ENCODE measurements at places on chromosomes 13 and 19.

GRCh38 chr19:19022380-19022961, 10.8 kb downstream of the SUGP2 start:
- DNase-seq = no peak

GRCh38 chr19:54478677-54479266, 5.7 kb upstream of the CDC42EP5 start:
- no peak for DNase-seq

DNA sequence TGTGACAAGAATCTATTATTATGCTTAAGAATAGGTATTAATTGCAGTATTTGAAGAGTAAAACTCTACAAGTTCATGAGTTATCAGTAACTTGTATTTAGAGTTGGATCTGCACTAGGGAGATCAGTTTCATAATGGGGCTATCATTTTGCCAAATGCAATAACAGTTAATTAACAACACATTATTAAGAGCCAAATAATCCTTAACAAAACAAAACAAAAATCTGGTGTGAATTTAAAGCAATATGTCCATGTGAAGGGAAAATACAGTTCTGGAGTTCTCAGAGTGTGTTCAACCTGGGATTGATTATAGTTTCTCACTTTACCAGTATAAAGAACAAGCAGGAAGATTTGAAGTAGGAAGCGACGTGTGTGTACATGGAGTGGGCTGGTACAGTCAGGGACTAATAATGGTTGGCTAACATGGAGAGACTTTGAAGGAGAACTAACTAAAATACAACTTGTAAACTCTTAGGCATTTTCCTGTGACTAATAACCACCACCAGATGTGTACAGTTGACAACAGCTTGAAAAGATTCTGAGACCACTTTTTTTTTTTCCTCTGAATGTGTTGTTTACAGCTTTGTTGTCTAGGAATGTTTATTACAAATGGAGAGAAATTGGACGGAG, 58.5 kb downstream of the POSTN start:
- no peak for DNase-seq

- DNase-seq = no peak
Observed at GRCh38 chr19:1374250-1374577, 9.5 kb upstream of the NDUFS7 start.

GRCh38 chr13:78100486-78100885, 181.9 kb upstream of the EDNRB start:
- DNase-seq = no peak

- no peak for DNase-seq
Observed at GRCh38 chr13:27302643-27303262, 32.1 kb downstream of the RASL11A start.

GRCh38 chr19:58089846-58090245, 8.2 kb downstream of the ZSCAN18 start:
- no peak for DNase-seq

DNA sequence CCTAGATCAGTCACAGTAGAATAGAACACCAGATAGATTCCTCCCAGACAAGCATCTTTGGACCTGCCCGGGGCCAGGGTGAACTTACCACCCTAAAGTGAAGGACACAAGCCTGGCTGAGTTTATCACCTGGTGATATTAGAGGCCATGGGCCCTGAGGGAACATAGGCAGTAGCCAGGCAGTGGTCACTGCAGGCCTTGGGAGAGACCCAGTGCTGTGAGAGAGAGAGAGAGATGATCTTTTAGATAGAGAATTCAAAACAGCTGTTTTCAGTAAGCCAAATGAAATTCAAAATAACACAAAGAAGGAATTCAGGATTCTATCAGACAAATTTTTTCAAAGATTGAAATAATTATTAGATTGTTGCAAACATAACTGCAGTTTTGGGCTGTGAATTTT, 1679.9 kb downstream of the EFNB2 start:
- no peak for DNase-seq

DNA sequence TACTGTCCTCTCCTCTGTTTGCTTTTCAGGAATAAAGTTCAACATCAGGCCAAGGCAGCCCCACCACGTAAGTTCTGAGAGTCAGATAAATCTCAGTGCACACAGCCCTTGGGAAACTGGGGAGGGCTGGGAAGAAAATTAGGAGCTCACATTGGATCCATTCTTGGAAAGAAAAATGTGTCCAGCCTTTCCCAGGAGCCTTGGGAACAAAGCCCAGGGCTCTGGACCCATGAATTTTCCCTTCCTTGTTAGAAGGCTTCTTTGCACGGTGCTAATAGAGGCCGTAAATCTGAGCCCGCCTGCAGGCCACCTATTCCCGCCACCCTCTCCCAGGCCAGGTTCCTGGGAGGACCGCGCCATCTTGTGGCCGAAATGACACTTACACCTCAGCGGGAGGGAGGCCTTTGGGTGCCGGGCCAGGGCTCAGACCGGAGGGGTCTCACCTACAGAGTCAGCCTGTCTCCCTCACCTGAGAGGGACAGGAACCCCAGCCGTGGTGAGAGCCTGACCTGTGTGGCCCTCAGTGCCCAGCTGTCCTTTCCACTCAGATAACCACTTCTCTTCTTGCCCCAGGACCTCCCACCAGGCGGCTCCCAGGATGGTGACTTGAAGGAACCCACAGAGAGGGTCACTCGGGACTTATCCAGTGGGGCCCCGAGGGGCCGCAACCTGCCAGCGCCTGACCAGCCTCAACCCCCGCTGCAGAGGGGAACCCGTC, 25.1 kb upstream of the KCTD15 start:
- peak; percentile 61 for DNase-seq

- no peak for DNase-seq
Observed at GRCh38 chr19:35507561-35507960, 5.9 kb downstream of the DMKN start.

DNA sequence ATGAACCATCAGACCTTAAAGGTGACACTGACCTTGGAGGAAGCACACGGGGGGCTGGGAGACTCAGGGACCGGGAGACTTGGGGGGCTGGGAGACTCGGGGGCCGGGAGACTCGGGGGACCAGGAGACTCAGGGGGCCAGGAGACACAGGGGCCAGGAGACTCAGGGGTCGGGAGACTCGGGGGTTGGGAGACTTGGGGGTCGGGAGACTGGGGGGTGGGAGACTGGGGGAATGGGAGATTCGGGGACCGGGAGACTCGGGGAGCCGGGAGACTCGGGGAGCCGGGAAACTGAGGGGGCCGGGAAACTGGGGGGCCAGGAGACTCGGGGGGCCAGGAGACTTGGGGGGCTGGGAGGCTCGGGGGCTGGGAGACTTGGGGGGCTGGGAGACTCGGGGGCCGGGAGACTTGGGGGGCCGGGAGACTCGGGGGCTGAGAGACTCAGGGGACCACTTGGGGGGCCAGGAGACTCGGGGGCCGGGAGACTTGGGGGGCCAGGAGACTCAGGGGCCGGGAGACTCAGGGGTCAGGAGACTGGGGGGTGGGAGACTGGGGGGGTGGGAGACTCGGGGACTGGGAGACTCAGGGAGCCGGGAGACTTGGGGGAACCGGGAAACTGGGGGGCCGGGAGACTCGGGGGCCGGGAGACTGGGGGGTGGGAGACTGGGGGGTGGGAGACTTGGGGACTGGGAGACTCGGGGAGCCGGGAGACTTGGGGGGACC, 62.9 kb downstream of the RASA3 start:
- DNase-seq = no peak

DNA sequence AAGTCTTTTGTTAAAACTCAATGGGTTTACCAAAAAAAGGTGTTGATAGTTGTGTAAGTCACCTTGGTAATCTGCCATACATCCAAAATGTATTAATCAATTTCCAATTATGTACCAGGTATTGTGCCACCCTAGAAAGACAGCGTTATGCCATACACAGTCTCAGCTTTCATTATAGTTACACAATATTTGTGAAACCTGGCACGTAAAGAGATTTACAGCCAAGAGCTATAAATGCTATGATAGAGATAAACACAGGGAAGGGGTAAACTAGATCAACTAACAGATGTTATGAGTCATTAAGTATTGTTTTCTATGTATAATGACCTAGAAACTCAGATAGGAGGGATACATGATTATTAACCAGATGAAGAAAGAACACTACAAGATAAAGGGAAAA, 725.6 kb upstream of the SLITRK5 start:
- no peak for DNase-seq

DNA sequence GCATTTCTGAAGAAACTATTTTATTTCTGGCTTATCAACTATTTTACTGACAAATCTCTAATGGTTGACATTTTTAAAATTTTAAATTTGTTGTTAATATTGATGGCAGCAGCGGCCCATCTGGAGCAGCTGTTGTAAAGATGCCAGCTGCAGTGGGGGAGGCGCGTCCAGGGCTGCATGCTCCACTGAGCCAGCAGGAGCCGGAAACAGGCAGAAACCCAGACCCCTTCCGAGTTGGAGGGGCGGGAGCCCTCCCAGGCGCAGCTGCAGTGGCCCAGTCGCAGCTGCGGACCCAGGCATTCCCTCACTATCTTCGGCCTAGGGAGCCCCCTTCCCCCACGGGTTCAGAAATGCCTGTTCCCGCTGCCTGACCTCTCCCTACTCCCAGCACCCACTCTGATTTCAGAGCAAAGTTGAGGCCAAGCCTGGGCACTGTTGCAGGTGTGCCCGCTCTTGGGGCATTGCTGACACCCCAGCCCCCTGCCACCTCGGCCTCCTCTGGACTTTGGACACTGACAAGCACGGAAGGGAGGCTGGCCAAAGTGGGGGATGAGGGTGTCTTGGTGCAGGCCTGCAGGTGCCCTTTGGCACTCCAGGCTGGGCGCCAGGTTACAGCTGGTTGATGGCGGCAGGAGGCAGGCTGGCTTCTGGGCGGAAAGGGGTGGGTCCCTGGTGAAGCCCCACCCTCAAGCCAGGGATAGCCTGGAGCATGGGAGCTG, 69.2 kb downstream of the PIBF1 start:
- DNase-seq = no peak

DNA sequence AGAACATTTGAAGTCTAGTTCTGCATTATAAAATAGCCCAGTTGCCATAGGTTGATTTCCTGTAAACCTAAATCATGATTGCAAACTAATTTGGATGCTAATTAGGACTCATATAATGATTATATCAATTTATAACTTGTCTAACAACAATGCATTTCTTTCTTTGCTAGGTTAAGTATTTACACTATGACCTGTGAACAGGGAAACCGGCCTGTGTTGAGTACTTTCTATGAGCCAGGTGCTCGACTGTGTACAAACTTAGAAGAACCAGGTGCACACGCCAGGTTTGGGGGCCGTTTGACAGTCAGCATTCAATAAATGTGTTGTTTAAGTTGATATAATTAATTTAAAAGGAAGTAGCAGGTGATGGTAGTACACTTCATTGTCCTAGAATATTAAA, 203.1 kb downstream of the TM9SF2 start:
- DNase-seq = no peak

- DNase-seq = no peak
Observed at GRCh38 chr13:100280681-100281080, 191.8 kb downstream of the PCCA start.

- DNase-seq = no peak
Observed at GRCh38 chr19:40607311-40608239, 6.4 kb downstream of the LTBP4 start.

DNA sequence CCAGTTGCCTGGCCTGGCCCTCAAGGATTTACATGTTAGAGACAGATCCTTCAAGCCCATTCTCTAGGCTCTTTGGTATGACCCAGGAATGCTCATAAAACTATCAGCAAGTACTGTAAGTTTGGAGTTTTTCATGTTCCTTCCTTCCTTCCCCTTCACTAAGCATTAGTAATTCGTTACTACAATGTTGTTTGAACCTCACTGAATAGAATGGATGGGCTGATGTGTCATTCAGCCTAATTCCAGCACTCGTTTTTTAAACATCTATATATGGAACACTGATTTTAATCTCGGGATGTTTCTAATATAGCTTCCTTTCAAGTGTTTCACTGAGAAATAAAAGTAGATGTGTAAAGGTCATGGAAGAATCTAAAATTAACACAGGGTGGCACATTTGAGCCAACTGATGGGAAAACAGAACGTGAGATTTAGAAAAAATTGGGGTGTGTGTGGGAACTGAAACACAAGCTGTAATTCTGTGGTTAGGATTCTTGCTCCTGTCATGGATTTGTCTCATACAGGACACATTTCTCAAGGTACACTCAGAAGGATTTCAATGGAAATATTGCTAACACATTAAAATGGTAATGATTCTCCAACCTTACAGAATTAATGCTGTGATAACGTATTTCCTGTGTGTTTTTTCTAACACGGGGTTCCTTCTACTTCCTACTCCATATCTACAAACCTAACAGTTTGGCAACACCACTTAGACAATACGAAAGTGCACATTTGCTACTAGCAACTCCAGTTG, 93.4 kb downstream of the FLT1 start:
- no peak for DNase-seq

DNA sequence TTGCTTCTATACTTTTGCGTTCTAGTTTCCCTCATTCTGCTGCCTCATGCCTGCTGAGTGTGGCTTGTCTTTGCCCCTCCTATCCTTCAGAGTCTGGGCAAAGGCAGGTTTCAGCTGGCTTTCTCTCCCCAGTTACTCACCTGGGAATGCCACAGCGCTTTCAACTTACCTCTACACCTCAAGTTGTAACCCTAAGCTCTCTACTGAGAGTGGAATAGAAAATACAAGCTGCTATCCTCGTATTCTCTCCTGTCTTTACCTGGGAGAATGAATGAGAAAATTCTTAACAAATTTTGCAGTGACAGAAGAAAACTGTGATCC, 316.3 kb upstream of the KLF12 start:
- DNase-seq = no peak

DNA sequence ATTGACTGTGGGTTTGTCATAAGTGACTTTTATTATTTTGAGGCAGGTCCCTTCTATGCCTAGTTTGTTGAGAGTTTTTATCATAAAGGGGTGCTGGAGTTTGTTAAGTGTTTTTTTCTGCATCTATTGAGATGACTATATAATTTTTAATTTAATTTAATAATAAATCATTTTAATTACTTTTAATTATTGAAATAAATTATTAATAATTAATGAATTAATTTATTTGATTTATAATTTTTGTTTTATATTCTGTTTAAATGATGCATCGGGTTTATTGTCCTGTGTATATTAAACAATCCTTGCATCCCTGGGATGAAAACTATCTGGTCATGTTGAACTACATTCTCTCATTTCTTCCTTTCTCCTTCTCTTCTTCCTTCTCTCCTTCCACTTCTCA, 1352.2 kb upstream of the PRR20A start:
- no peak for DNase-seq
